ENCODE measurements at places on chromosomes 3 and 15.
A peak's percentile ranks its signal among the peaks of the same experiment; 100 is the strongest.

DNA sequence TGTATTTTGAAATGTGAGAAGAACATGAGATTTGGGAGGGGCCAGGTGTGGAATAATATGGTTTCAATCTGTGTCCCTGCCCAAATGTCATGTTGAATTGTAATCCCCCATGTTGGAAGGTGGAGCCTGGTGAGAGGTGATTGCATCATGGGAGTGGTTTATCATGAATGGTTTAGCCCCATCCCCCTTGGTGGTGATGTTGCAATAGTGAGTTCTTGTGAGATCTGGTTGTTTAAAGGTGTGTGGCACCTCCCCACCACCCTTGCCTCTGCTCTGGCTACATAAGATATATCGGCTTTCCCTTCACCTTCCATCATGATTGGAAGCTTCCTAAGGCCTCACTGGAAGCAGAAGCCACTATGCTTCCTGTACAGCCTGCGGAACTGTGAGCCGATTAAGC is 23.9 kb upstream of the TMEM108 start:
- no peak for DNase-seq

DNA sequence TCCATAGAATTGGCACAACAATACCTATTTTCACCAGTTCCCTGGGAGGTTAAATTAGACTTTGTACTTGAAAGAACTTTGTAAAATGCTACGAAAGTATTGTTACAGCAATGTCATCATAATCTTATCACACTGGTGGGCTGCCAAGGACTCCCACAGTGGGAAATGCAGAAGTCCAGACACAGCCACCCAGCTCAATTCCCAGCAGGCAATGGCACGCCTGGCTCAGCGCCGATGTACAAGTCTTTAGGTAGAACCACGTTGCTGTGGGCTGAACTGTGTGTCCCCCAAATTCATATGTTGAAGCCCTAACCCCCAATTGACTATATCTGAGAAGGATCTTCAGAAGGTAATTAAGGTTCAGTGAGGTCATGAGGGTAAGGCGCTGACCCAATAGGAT is 12.3 kb downstream of the MYO5C start:
- no peak for DNase-seq

DNA sequence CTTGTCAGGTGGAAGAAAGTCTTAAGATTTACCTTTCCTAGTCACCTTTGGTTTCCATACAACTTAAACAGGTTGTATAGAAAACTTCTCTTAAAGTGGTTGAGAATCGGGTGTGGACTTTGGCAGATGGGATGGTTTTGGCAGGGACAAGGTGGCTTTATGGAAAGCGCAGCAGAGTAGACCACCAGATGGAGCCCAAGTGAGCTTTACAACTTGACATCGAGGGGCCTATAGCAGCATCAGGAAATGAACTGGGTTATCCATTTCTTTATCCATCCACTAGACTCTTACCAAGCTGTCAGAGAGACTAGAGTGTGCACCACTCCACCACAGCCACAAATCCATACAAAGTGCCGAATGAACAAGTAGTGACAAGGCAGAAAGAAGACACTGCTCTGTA is 85.3 kb upstream of the MBNL1 start:
- DNase-seq: peak; percentile 47

DNA sequence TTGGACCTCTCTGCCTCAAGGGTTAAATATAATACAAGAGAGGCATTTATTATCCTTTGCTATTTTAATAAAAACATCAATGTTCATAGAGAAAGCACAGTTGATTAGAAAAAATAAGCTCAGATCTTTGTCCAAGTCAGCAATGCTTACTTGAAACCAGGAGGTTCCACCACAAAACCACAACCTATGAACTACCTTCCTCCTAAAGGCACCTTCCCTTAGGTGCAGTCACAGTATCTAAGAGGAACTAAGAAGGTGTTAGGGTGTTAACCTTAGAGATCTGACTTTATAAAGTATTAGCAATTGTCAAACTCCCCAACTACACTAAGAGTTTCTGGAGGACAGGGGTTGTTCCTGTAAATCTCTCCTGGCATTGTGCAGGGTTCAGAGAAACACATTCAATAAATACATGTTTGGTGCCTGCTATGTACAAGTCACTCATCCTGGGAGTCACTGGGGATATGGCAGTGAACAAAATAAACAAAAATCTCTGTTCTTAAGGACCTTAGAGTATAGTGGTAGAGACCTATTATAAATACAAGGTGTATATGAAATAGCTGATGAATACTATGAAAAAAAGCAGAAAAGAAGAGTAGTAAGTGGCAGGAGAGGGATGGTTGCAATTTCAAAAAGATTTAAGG is 208.6 kb downstream of the NFKBIZ start:
- no peak for DNase-seq
